Natural killer cell treated with Interleukin-12 subunit alpha and Interleukin-12 subunit beta and Interleukin-15 and Interleukin-18, amount 100 ng/mL, for 72 hours (primary cell): ENCODE measurements at places on chromosomes 3 and 15. TPM values are rescaled to one million over a fixed set of nuclear protein-coding genes. Genes with fewer than 3 reads are reported as not detected.

BCHE gene
- not detected for total RNA-seq

SNX33 gene
- total RNA-seq, result 3.3 TPM

MLF1 gene
- 0.86 TPM for total RNA-seq

DNA sequence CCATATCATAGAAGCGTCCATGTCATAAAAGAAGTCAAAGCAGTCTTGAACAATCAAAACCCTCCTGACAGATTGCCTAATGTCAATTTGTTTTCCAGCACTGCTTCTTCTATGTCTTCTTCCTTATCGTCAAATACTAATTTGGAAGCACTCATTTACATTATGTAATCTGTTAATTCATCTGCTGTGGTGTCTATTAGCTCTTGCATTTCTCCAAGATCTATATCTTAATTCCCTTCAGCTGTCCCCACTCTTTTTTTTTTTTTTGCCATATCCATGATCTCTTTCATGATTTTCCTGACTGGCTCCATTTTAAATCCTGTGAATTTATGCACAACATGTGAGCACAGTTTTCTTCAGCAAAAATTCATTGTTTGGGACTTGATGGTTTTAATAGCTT, 560.5 kb upstream of the ARPP21 start:
- H3K27me3 ChIP-seq, result no peaks in the 10 kb centered on the region
- DNase-seq, result no peak
- no peak overlapping the region for H3K4me3 ChIP-seq
- no peaks in the 10 kb centered on the region for H3K4me1 ChIP-seq
- H3K27ac ChIP-seq, result no peak overlapping the region

- no peaks in the 10 kb centered on the region for H3K36me3 ChIP-seq
- no peaks in the 10 kb centered on the region for H3K4me1 ChIP-seq
- H3K27ac ChIP-seq, result no peak overlapping the region
- no peaks in the 10 kb centered on the region for H3K27me3 ChIP-seq
- no peak for DNase-seq
These were observed 472.9 kb upstream of the SEMA6D start for GRCh38 chr15:47244361-47244760.

DNA sequence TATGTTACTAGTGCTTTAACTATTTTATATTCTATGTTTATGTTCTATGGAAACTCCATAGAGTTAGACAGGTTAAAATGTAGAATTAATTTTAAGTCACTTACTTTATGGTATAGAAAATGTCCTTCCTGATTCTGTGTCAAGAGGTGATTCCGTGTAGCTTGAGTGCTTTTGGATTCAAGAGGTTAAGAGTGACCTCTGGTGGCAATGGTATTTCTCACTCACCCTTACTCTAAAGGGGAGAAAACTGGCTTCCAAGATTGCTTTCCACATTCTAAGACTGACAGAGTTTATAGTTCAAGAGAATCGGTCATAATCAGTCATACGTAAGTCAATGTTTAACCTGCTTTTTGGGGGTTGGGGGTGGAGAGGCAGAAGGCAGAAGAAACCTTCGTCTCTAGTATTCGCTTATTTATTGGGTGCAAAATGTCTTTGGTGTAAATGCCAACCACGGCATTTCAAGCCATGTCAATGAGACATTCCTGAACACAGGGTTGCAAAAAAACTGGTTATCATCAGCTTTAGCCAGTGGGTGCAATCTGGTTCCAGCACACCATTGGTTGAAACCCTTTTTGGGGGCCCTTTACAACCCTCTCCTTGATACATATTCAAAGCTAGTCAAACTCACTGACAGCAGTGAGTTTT, 92.0 kb upstream of the VGLL3 start:
- no peaks in the 10 kb centered on the region for H3K27me3 ChIP-seq
- DNase-seq, result no peak
- H3K4me1 ChIP-seq, result no peaks in the 10 kb centered on the region
- no peaks in the 10 kb centered on the region for H3K36me3 ChIP-seq
- no peak overlapping the region for H3K27ac ChIP-seq
- H3K4me3 ChIP-seq, result no peak overlapping the region
